Left lung (tissue), 14 donors: ENCODE measurements at places on chromosomes 16 and 17. TPM values are rescaled to one million over a fixed set of nuclear protein-coding genes. Genes with fewer than 3 reads are reported as not detected.
A peak's percentile ranks its signal among the peaks of the same experiment; 100 is the strongest.

DNA sequence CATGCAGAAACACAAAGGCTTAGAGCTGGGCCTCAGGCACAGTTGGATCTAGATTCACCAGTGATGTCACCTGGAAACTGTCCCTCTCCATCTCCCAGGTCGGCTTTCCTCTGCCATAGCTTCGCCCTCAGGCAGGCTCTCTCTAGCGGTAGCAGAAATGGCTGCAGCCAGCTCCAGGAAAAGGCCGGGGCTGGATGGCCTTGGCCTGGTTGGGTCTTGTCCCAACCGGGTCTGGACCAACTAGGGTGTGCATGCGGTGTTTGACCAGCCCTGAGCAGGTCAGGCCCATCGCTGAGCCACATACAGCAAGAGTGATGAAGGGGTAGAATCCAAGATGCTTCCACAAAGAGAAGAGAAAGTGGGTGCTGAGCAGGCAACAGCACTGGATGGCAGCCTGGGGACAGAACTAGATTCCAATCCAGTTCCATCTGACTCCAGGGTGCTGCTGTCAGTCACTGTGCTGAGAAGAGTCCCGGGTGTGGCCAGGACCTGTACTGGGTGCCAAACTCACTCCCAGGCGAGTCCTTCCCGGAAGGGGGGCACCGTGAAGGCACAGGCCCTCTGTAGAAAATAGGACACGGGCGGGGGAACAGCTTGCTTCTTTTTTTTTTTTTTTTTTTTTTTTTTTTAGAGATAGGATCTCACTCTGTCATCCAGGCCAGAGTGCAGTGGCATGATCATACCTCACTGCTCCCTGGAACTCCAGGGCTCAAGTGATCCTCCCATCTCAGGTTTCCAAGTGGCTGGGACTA lies 51.8 kb downstream of the SOCS3 start:
- no peaks in the 10 kb centered on the region for H3K4me1 ChIP-seq
- no peak for DNase-seq
- H3K27ac ChIP-seq, result no peak overlapping the region
- peaks cover 3% of the 10 kb centered on the region for H3K27me3 ChIP-seq
- H3K4me3 ChIP-seq, result no peak overlapping the region

DNA sequence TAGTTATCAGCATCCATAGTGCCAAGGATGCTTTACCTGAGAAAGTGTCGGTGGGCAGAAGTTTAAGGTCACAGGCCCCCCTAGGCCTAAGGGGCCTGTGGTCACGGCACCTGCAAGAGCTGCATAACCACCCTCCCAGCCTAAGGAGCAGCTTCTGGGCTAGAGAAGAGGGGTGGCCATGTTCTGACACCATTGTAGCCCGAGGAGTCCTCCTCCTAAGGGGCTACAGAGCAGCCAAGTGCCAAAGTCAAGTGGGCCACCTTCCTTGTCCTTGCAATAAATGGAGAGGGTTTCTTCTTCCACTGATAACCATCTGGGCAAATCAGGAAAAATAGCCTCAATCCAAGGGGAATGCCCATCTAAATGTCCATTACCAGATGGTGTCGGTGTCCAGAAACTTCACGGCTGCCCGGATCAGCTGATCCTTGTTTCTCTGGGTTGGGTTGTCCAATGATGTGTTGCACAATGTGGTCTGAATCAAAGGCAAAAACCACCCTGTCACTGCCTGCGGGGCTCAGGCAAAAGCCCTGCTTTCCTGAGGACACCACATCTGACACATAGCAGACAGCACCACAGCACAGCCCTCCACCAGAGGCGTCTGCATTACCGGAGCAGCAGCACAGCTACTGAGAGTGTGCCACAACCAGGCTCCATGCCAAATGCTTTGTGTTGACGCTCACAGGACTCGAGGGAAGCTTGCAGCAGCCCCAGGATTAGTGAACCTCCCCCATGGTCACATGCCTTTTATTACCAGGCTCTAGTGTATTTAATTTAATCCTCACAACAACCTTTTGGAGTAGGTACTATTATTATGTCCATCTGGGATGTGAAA lies 12.8 kb downstream of the ATPAF2 start:
- H3K4me1 ChIP-seq, result peaks cover 22% of the 10 kb centered on the region
- no peak overlapping the region for H3K4me3 ChIP-seq
- no peak overlapping the region for H3K27ac ChIP-seq
- peak; percentile 61 for DNase-seq

GRCh38 chr16:63059676-63060075 lies 1023.4 kb upstream of the CDH8 start:
- no peak overlapping the region for H3K27ac ChIP-seq
- H3K27me3 ChIP-seq, result no peaks in the 10 kb centered on the region
- DNase-seq, result no peak
- H3K36me3 ChIP-seq, result no peaks in the 10 kb centered on the region

- H3K4me3 ChIP-seq, result no peak overlapping the region
- no peaks in the 10 kb centered on the region for H3K27me3 ChIP-seq
Measured at GRCh38 chr17:60645918-60646523, 31.6 kb upstream of the BCAS3 start.

DNA sequence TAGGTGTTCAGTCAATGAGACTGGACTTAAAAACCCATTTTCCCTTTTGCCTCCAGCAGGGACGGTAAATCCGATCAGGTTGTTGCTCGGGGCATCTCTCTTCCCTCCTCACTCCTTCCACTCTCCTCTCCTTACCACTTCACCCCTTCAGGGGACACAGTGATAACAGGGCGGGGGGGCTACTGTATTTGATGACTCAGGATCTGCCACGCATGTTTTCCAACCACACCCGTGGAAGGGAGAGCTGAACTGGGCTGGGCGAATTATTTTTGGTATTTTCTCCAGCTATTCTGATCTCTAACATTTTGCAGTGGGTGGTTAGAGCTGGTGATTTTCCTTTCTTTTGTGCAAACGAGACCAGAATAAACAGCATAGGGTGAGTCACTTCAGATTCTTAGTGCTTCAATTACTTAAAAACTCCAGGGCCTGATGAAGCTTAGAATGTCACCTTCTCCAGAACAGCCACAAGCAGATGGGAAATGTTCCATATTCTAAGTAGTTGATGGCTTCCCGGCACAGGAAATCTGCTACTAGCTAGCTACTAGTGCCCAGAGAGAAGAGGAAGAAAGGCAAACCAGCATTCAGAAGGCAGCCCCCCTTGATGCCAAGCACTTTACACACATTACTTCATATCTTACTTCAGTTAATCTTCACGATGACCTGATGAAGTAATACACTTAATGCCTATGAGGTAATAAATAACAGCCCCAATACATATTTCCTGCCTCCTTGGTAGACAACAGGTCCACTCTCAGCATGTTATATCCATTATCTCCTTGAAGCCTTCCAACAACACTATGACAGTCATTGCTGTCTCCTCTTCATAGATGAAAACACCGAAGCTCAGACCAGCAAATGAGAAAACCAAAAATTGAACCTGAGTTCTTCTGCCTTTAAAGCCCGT lies 74.1 kb downstream of the ASIC2 start:
- no peaks in the 10 kb centered on the region for H3K36me3 ChIP-seq
- peaks cover 8% of the 10 kb centered on the region for H3K27me3 ChIP-seq
- H3K4me1 ChIP-seq, result no peaks in the 10 kb centered on the region
- no peak overlapping the region for H3K27ac ChIP-seq

GRCh38 chr16:85317704-85318103 lies 205.4 kb upstream of the CIBAR2 start:
- H3K4me3 ChIP-seq, result no peak overlapping the region
- DNase-seq, result no peak
- no peak overlapping the region for H3K27ac ChIP-seq
- H3K27me3 ChIP-seq, result no peaks in the 10 kb centered on the region

Gene DHODH
- total RNA-seq, result 5.4 TPM

Gene SLC52A1
- total RNA-seq, result 0.73 TPM

Gene CMTM2
- total RNA-seq, result 0.52 TPM
